ENCODE measurements at places on chromosomes 11 and 22. TPM values are rescaled to one million over a fixed set of nuclear protein-coding genes. Genes with fewer than 3 reads are reported as not detected.

- peaks cover 17% of the 10 kb centered on the region for H3K36me3 ChIP-seq
- H3K27me3 ChIP-seq = no peaks in the 10 kb centered on the region
- H3K4me3 ChIP-seq = no peak overlapping the region
- DNase-seq = no peak
- H3K4me1 ChIP-seq = no peaks in the 10 kb centered on the region
- peak overlapping the region; percentile 16 for H3K27ac ChIP-seq
Measured at GRCh38 chr11:215581-216037, 8.1 kb downstream of the RIC8A start.

GRCh38 chr11:79822766-79823165 is 381.9 kb upstream of the TENM4 start:
- no peak overlapping the region for H3K4me3 ChIP-seq
- no peaks in the 10 kb centered on the region for H3K36me3 ChIP-seq
- no peak for DNase-seq

DNA sequence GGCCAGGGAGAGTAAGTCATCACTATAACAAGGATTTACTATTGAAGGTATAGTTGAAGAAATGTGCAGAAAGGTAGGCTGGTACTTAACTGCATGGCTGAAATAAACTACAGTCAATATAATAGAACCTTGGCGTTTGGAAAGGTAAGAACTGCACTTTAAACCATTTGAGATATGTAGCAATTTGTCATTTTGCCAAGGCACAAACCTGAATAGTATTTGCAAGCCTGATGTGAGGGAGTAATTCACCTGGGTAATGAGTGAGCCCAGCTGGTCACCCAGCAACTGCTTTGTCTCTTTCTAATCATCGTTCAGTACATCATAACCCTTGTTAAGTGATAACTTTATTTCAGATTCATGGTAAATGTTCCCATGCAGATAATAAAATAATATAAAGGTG is 62.3 kb upstream of the SCUBE2 start:
- DNase-seq = no peak
- H3K27me3 ChIP-seq = no peaks in the 10 kb centered on the region
- peaks cover 26% of the 10 kb centered on the region for H3K36me3 ChIP-seq
- no peak overlapping the region for H3K27ac ChIP-seq

- no peak for DNase-seq
- no peak overlapping the region for H3K27ac ChIP-seq
- no peak overlapping the region for H3K4me3 ChIP-seq
- H3K36me3 ChIP-seq = no peaks in the 10 kb centered on the region
- H3K4me1 ChIP-seq = peaks cover 10% of the 10 kb centered on the region
Measured at GRCh38 chr11:61042961-61043540, 59.2 kb upstream of the CD5 start.

- H3K4me3 ChIP-seq = no peak overlapping the region
- H3K36me3 ChIP-seq = peaks cover 3% of the 10 kb centered on the region
- peaks cover 55% of the 10 kb centered on the region for H3K4me1 ChIP-seq
- peak overlapping the region; percentile 95 for H3K27ac ChIP-seq
- no peaks in the 10 kb centered on the region for H3K27me3 ChIP-seq
- DNase-seq = no peak
Measured at GRCh38 chr11:68329978-68330699, 17.7 kb downstream of the LRP5 start.

DNA sequence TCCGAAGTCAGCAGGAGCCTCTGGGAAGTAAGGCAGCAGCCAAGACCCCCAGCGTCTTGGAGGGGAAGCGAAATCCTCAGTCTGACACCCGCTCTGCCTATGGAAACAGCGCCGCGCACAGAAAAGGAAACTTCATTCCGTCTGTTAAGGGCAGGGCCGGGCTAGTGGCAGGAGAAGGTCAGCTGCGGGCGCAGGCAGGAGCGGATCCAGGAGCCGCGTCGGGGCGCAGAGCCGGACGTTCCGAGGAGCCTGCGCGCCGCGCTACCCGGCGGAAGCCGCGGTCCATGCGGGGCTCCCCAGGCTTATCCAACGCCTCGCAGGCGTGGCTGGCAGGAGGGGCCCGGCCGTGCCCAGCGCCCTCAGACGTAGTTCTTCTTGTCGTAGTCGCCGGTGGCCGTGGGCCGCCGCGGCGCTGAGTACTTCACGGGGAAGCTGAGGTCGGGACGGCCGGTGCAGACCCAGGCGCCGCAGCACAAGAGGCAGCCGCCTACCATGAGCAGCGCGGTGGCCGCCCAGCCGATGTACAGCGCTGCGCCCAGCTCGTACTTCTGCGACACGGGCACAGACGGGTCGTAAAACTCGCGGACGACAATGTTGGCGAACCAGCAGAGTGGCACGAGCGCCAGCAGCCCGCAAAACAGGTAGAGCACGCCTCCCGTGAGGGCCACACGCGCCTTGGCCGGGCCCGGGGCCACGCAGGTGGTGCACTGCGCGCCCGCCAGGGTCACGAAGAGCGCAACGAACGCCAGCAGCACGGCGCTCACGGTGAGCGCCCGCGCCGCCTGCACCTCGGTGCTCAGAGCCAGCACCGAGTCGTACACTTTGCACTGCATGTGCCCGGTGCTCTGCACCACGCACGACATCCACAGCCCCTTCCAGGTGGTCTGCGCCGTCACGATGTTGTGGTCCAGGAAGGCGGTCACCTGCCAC is 705 bp downstream of the CLDN5 start:
- H3K4me1 ChIP-seq = peaks cover 12% of the 10 kb centered on the region
- H3K27me3 ChIP-seq = peaks cover 59% of the 10 kb centered on the region
- H3K36me3 ChIP-seq = no peaks in the 10 kb centered on the region
- no peak for DNase-seq
- no peak overlapping the region for H3K27ac ChIP-seq
- peak overlapping the region; percentile 63 for H3K4me3 ChIP-seq

The BTG4 gene
- total RNA-seq = not detected

The GLB1L2 gene
- total RNA-seq = 8.9 TPM

DNA sequence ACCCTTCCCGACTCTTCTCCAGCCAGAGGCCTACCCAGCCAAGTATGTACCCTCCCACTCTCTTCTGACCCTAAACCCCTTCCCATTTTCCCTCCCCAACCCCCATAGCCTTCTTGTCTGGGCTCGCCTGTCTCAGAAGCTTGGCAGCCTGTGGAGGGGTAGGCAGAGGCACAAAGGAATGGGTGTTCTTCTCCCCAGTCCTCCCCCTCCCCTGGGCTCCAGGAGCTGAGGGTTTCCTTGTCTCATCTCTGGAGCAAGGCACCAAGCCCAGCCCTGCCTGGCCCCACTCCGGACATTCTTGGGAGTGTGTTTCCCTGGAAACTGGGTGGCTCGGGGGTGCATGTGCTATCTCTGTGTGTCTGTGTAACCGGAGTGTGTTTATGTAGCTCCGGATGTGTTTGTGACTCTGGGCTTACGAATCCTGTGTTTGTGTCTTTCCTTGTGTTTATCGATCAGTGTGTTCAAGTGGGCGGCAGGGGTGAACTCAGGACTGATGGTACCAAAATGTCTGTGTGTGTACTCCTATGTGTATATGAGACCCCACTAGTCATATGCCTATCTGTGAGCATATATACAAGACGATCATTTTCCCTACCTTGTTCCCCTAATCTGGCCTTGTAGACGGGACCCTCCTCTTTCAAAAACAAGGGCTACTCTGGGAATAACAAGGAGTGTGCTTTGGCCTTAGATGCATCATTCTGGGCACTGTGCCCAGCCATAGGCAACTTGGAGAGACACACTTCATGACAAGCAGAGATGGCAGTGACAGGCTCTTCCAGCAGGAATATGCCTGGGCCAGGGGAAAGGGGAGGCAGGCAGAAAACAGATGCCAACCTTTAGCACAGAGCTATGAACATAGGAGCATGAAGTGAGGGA is 10.9 kb downstream of the PHLDB1 start:
- H3K27ac ChIP-seq = peak overlapping the region; percentile 82
- DNase-seq = no peak
- peak overlapping the region; percentile 1 for H3K4me3 ChIP-seq
- H3K36me3 ChIP-seq = no peaks in the 10 kb centered on the region

GRCh38 chr11:27191639-27192038 is 151.0 kb downstream of the BBOX1 start:
- DNase-seq = no peak
- H3K4me3 ChIP-seq = no peak overlapping the region
- no peak overlapping the region for H3K27ac ChIP-seq
- H3K4me1 ChIP-seq = peaks cover 32% of the 10 kb centered on the region
- H3K36me3 ChIP-seq = no peaks in the 10 kb centered on the region

- H3K36me3 ChIP-seq = no peaks in the 10 kb centered on the region
- no peaks in the 10 kb centered on the region for H3K4me1 ChIP-seq
- H3K27ac ChIP-seq = no peak overlapping the region
- H3K4me3 ChIP-seq = no peak overlapping the region
- H3K27me3 ChIP-seq = no peaks in the 10 kb centered on the region
Measured at GRCh38 chr11:56700914-56701485, 2.1 kb downstream of the OR9G1 start.

GRCh38 chr11:128627666-128628324 is 40.4 kb upstream of the ETS1 start:
- peaks cover 11% of the 10 kb centered on the region for H3K4me1 ChIP-seq
- no peak for DNase-seq
- H3K27ac ChIP-seq = no peak overlapping the region
- no peaks in the 10 kb centered on the region for H3K27me3 ChIP-seq

The C11orf65 gene
- total RNA-seq = 1.6 TPM

- no peak overlapping the region for H3K27ac ChIP-seq
- no peak overlapping the region for H3K4me3 ChIP-seq
- no peaks in the 10 kb centered on the region for H3K36me3 ChIP-seq
- H3K27me3 ChIP-seq = no peaks in the 10 kb centered on the region
- DNase-seq = no peak
- H3K4me1 ChIP-seq = peaks cover 5% of the 10 kb centered on the region
Measured at GRCh38 chr22:40031766-40032470, 37.2 kb downstream of the FAM83F start.

GRCh38 chr11:32255841-32256240 is 165.0 kb downstream of the RCN1 start:
- no peaks in the 10 kb centered on the region for H3K36me3 ChIP-seq
- H3K27me3 ChIP-seq = no peaks in the 10 kb centered on the region
- peak overlapping the region; percentile 13 for H3K4me3 ChIP-seq
- DNase-seq = no peak

DNA sequence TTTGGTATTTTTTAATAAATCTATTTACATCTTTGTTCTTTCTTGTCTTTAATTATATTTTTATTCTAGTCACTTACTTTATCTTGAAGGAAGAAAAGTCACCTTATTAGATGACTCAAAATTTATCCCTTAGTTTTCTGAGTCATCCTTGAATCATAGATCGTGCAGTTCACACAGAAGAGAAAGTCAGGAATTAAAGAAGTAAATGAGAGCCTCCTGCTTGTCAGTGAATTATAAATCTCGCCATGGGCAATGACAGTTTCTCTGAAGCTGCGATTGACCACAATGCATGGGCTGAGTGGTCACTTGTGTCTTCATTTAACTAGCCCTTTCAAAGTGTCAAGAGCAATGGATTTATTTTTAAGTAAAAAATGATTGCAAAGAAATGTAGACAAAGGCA is 91.2 kb downstream of the LUZP2 start:
- no peak for DNase-seq
- H3K36me3 ChIP-seq = no peaks in the 10 kb centered on the region
- H3K4me1 ChIP-seq = peaks cover 18% of the 10 kb centered on the region
- no peaks in the 10 kb centered on the region for H3K27me3 ChIP-seq
- H3K27ac ChIP-seq = no peak overlapping the region
- no peak overlapping the region for H3K4me3 ChIP-seq

- no peaks in the 10 kb centered on the region for H3K27me3 ChIP-seq
- no peak overlapping the region for H3K4me3 ChIP-seq
- no peak overlapping the region for H3K27ac ChIP-seq
- peaks cover 6% of the 10 kb centered on the region for H3K36me3 ChIP-seq
- peaks cover 16% of the 10 kb centered on the region for H3K4me1 ChIP-seq
Measured at GRCh38 chr11:9660886-9661285, 3.0 kb upstream of the SWAP70 start.

DNA sequence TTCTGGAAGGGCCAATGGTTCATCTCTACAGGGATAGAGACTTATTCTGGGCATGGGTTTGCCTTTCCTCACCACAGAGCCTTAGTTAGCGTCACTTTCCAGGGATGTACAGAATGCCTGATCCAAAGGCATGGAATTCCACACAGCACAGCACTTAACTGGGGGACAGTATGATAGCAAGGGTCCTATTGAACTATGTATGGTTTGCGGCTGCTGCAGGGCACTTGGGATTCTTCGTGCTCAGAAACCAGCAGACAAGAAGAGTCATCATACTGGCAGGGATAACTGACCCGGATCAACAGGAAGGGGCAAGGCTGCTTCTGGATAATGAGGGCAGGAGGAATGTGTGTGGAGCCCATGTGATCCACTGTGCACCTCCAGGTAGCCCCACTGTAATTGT is 105.7 kb downstream of the SWAP70 start:
- DNase-seq = no peak
- H3K4me3 ChIP-seq = no peak overlapping the region
- H3K27me3 ChIP-seq = no peaks in the 10 kb centered on the region
- H3K4me1 ChIP-seq = peaks cover 22% of the 10 kb centered on the region
- no peak overlapping the region for H3K27ac ChIP-seq

The TSGA10IP gene
- total RNA-seq = not detected

DNA sequence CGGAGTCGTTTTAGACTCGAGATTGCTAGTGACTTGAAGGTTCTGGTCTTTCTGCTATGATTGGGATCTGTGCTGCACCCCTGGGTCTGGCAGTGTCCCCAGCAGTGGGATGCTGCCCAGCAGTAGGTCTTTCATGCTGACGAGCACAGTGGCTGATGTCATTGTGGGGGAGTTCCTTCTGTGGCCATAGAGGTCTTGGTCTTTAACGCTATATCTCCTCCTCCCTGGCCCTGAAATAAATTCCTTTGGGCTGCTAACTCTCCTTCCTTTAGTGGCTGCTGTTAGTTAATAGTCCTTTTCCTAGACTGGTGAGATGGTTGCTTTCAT is 136.3 kb downstream of the TEAD1 start:
- H3K27ac ChIP-seq = peak overlapping the region; percentile 86
- no peak for DNase-seq
- H3K4me3 ChIP-seq = no peak overlapping the region
- peaks cover 92% of the 10 kb centered on the region for H3K4me1 ChIP-seq

DNA sequence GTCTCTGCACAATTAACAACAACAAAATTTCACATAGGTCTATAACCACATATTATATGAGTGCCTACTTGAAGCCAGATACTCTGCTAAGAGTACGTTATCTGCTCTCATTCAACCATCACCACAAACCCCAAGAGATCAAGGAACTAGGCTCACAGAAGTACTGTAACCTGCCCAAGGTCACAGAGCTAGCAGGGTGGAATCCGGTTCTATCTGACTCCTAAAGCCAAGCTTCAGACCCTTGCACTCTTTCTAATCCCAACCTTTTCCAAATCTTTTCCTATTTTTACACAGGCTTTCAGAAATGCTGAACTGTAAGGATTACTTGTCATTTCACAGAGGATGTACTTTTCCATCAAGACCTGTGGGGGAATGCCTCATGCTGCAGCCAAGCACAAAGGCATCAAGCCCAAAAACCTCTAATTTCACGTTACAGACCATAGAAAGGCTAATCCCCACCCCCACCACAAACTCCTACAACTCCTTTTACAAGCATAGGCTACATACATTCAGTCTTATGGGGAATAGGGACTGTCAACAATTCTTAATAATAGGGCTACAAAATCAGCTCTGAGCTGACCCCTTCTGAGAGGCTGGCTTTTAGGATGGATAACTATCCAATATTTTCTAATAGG is 927 bp downstream of the PRCP start:
- peaks cover 32% of the 10 kb centered on the region for H3K4me1 ChIP-seq
- H3K27me3 ChIP-seq = no peaks in the 10 kb centered on the region
- peak overlapping the region; percentile 96 for H3K4me3 ChIP-seq
- no peak overlapping the region for H3K27ac ChIP-seq

Measured in mesothelial cell of epicardium (in vitro differentiated cells).